ENCODE measurements at places on chromosomes 12 and 14. TPM values are rescaled to one million over a fixed set of nuclear protein-coding genes. Genes with fewer than 3 reads are reported as not detected.
A peak's percentile ranks its signal among the peaks of the same experiment; 100 is the strongest.

- no peak overlapping the region for H3K27ac ChIP-seq
- no peak for DNase-seq
- H3K4me1 ChIP-seq = peaks cover 18% of the 10 kb centered on the region
- H3K36me3 ChIP-seq = no peaks in the 10 kb centered on the region
- H3K4me3 ChIP-seq = no peak overlapping the region
- H3K27me3 ChIP-seq = no peaks in the 10 kb centered on the region
Observed at GRCh38 chr14:30620178-30620577, 1.9 kb upstream of the SCFD1 start.

DNA sequence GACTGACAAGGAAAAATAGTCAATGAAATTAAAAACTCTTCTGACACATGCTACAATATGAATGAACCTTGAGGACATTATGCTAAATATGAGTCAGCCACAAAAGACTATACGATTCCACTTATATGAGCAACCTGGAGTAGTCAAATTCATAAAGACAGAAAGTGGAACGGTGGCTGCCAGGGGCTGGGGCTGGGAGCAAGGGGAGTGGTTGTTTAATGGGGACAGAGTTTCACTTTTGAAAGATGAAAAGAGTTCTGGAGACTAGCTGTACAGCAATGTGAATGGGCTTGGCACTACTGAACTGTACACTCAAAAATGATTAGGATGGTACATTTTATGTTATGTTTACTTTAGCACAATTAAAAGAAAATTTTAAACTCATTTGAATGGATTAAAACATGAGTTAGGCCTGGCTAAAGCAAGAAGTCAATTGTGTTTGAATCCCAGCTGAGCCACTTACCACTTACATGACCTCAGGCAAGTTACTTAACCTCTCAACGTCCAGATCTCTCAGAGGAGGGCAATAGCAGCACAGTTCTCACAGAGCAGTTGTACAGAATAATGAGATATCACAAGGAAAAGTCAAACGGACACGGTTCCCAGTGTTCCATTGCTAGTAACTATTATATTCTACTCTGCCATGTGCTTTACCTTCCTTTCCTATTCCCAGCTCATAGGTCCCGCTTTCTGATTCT, 102.5 kb downstream of the SPTSSA start:
- peaks cover 42% of the 10 kb centered on the region for H3K4me1 ChIP-seq
- H3K27me3 ChIP-seq = no peaks in the 10 kb centered on the region
- no peak overlapping the region for H3K4me3 ChIP-seq
- no peak overlapping the region for H3K27ac ChIP-seq
- no peaks in the 10 kb centered on the region for H3K36me3 ChIP-seq
- DNase-seq = no peak

GRCh38 chr12:15757553-15758255, 31.5 kb downstream of the EPS8 start:
- peaks cover 44% of the 10 kb centered on the region for H3K4me1 ChIP-seq
- DNase-seq = no peak
- no peak overlapping the region for H3K27ac ChIP-seq
- no peaks in the 10 kb centered on the region for H3K27me3 ChIP-seq

- no peak overlapping the region for H3K4me3 ChIP-seq
- peaks cover 15% of the 10 kb centered on the region for H3K4me1 ChIP-seq
Observed at GRCh38 chr12:28955491-28955890, 193.6 kb upstream of the FAR2 start.

DNA sequence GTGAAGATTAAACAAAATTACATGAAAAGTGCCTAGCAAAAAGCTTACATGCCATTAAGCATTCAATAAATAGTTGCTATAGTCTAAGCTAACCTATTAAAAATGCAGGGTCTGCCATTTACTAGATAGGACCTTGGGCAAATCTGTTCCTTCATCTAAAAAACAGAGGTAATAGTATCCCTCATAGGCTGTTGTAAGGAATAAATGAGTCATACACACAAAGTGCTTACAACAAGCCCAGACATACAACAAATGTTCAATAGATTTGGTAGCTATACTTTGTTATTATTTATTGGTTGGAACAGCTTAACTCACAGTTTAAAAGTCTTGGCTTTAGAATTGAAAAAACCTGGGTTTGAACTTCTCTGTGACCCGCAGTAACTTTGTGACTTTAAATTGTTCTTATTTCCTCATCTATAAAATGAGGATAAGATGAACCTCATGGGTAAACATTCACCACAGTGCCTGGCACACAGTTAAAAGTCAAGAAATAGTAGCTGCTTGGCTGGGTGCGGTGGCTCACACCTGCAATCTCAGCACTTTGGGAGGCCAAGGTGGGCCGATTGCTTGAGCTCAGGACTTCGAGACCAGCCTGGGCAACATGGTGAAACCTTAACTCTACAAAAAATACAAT, 24.7 kb downstream of the HEATR5A start:
- no peaks in the 10 kb centered on the region for H3K36me3 ChIP-seq
- DNase-seq = no peak
- H3K27me3 ChIP-seq = no peaks in the 10 kb centered on the region
- H3K4me1 ChIP-seq = no peaks in the 10 kb centered on the region
- H3K27ac ChIP-seq = no peak overlapping the region

GRCh38 chr12:96985515-96986362, 78.7 kb downstream of the NEDD1 start:
- H3K36me3 ChIP-seq = no peaks in the 10 kb centered on the region
- H3K27ac ChIP-seq = no peak overlapping the region
- no peak for DNase-seq
- peak overlapping the region; percentile 43 for H3K4me3 ChIP-seq
- H3K4me1 ChIP-seq = peaks cover 18% of the 10 kb centered on the region

DNA sequence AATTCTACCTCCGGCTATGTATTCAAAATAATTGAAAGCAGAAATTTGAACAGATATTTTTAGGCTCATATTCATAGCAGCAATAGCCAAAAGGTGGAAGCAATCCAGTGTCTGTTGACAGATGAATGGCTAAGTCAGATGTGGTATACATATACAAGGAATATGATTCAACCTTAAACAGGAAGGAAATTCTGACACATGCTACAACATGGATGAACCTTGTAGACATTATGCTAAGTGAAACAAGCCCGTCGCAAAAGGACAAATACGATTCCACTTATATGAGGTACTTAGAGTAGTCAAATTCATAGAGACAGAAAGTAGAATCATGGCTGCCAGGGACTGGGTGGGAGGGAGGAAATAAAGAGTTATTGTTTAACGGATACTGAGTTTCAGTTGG, 331.6 kb downstream of the PCNX1 start:
- H3K27ac ChIP-seq = no peak overlapping the region
- DNase-seq = no peak
- no peak overlapping the region for H3K4me3 ChIP-seq
- no peaks in the 10 kb centered on the region for H3K27me3 ChIP-seq
- no peaks in the 10 kb centered on the region for H3K36me3 ChIP-seq

CLMN gene
- 19.6 TPM for total RNA-seq

DTX1 gene
- total RNA-seq = 8.3 TPM

All from vagina (tissue), 2 donors.